ENCODE measurements at places on chromosomes 5 and 9.
A peak's percentile ranks its signal among the peaks of the same experiment; 100 is the strongest.

DNA sequence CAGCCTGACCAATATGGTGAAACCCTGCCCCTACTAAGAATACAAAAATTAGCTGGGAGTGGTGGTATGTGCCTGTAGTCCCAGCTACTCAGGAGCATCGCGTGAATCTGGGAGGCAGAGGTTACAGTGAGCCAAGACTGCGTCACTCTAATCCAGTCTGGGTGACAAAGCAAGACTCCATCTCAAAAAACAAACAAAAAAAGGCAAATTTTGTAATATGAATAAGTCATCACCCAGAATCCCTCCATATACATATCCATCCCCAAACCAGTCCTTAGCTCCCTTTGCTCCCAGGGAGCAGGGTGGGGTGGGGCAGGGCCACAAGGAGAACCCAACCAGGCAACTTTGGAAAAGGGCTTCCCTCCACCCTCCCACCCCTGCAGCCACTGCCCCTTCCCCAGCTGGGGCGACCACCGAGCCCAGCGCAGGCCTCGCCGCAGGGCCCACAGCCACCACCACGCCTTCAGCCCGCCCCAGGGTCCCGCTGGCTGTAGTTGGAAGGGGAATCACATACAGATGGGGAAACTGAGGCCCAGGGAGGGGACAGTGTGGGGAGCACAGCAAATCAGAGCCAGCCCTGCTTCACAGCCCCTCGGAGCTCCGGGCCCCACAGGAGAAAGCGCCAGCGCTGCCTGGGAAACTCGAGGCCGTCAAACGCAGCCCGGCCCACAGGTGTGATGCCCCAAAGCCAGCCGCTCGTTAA lies 7.8 kb downstream of the NOTCH1 start:
- DNase-seq: no peak

GRCh38 chr5:159353661-159354252 lies 23.5 kb upstream of the IL12B start:
- no peak for DNase-seq

GRCh38 chr9:113247640-113248039 lies 26.3 kb downstream of the SLC31A1 start:
- DNase-seq: no peak

- no peak for DNase-seq
Observed at GRCh38 chr9:114499941-114500696, 5.2 kb downstream of the WHRN start.

DNA sequence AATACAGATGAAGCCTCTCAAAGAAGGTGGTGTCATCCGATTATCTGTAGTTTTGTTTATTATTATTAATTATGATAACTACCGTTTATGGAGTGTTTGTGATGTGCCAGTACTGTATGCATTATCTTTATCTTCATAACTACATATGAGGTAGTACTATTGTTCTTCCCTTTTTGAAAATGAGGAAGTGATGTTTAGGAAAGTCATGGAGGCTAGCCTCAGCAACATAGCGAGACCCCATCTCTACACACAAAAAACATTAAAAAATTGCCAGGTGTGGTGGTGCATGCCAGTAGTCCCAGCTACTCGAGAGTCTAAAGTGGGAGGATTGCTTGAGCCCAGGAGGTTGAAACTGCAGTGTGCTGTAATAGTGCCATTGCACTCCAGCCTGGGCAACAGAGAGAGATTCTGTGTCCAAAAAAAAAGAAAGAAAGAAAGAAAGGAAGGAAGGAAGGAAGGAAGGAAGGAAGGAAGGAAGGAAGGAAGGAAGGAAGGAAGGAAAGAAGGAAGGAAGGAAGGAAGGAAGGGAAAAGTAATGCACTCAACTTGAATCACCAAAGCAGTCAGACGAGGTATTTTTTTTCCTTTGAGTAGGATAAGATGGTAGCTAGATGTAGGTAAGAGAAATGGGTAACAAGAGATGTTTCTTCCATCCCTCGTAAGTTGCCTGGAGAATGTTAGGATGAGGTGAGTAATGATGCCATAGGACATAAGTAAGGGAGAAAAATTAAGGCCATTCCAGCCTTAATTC lies 47.8 kb downstream of the PAM start:
- no peak for DNase-seq

DNA sequence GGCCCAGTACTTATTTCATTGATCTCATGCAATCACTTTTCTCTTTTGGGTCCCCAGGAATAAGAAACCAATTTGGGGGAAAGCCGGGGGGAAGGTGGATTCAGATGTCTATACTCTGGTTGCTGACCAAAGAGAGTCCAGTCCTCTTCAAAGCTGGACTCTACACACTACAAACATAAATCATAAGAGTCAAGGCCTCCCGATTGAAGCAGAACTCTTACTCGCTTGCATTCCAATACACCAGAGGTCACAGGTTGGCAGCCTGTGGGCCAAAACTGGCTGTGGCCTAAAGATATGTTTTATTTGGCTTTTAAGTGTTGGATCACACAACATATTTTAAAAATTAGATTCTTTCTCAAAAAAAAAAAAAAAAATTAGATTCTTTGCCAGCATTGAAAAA lies 311.4 kb upstream of the MSX2 start:
- DNase-seq: no peak

DNA sequence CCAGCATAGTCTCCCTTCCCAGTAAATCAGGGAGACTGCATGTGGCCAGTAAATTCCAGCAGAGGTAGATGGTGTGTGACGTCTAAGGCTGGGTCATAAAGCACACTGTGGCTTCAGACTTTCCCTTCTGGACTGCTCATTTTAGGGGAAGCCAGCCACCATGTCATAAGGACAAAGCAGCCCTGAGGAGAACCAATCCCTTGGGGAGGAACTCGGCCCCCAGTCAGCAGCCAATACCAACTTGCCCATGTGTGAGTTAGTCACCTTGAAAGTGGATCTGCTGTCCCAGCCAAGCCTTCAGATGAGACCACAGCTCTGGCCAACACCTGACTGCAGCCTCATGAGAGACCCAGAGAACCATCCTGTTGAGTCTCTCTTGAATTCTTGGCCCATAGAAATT lies 14.7 kb upstream of the NINJ1 start:
- no peak for DNase-seq

DNA sequence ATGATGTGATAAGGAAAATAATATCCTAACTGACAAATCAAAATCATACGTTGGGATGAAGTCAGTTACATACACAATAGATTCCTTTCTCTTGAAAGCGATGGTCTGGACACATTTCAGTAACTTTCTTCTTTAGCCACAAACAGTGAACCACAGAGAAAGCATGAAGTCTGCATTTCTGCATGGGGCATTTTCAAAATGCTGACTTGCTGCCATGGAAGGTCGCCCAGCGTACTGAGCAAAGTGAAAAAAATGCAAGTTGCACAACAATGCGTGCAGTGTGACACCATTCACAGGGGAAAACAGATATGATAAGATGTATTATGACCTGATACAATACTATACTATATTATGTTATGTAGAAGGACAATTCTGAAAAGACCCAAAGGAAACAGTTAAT lies 146.3 kb downstream of the SNX18 start:
- DNase-seq: peak; percentile 78

- no peak for DNase-seq
Observed at GRCh38 chr5:15483351-15484097, 16.5 kb upstream of the FBXL7 start.

- no peak for DNase-seq
Observed at GRCh38 chr9:114344692-114345091, 15.0 kb downstream of the ORM2 start.

- DNase-seq: no peak
Observed at GRCh38 chr5:79109527-79110492, 1.8 kb upstream of the BHMT start.

- no peak for DNase-seq
Observed at GRCh38 chr9:127940593-127940992, 2.9 kb upstream of the DPM2 start.

- DNase-seq: no peak
Observed at GRCh38 chr5:44945743-44946142, 137.0 kb downstream of the MRPS30 start.

- no peak for DNase-seq
Observed at GRCh38 chr5:154970759-154971158, 29.9 kb downstream of the MRPL22 start.

GRCh38 chr9:135960411-135961276 lies 529 bp downstream of the UBAC1 start:
- no peak for DNase-seq

DNA sequence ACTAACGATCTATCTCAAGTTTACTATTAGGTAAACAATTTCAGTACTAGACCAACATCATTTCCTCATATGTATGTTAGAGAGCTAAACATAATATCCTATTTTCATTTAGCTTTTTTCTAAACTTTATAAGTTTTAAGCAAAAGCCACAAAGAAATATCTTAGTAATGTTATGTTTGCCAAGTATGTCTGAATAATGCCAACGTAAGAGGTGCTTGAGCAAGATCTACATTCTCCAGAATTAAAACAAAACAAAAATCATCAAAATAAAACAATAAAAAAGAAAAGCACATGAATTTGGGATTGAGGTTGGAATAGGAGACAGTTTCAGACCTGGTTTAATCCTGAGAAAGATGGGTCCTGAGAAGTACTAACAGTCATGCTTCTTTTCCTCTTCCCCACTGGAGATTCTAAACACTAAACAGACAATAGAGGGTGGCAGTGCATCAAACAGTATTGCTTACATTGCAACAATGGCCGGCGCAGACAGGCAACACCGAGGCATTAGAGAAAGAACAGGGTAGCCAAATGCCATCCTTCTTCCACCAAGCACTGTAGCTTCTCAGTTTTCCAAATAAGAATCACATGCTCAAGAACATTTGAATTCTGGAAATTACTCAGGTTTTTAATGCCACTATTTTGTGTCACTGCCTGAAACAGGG lies 33.6 kb downstream of the CSNK1A1 start:
- peak; percentile 82 for DNase-seq

GRCh38 chr5:123874600-123875201 lies 362.7 kb downstream of the CSNK1G3 start:
- DNase-seq: peak; percentile 94

GRCh38 chr5:138657360-138657759 lies 82.2 kb upstream of the HSPA9 start:
- DNase-seq: no peak

Data from Ammon's horn (tissue), 1 donor.